ENCODE measurements at places on chromosomes 7 and 10. TPM values are rescaled to one million over a fixed set of nuclear protein-coding genes. Genes with fewer than 3 reads are reported as not detected.

The RHOBTB1 gene
- total RNA-seq, result 45.6 TPM

The FAM25G gene
- not detected for total RNA-seq

The SSC4D gene
- 0.98 TPM for total RNA-seq

The RGR gene
- not detected for total RNA-seq

GRCh38 chr7:104816537-104816936 lies 197.5 kb upstream of the KMT2E start:
- DNase-seq, result no peak

The DGKI gene
- 3.9 TPM for total RNA-seq

GRCh38 chr10:93596539-93596938 lies 4.5 kb downstream of the RBP4 start:
- no peak for DNase-seq

GRCh38 chr7:101740981-101741725 lies 76.3 kb upstream of the CUX1 start:
- DNase-seq, result no peak

The OLAH gene
- 0.33 TPM for total RNA-seq

The CDHR1 gene
- 0.68 TPM for total RNA-seq

The VIPR2 gene
- total RNA-seq, result not detected

DNA sequence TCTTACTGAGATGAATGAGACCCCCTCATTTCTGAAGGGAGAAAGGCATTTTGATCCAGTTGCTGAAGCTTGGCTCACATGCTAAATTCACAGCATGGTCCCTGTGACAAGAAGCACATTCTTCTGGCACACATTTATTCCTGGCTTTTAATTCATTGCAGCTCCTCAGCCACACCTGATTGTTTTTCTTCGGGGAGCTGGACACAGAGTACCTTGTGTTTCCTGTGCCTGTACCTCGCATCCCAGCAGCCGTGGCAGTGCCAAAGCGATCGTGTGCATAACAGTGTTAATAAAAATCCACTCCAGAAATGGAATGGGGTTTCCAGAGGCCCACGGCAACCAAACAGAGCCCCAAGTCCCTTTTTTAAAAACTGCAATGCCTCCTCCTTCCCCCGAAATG lies 615.3 kb upstream of the MGMT start:
- no peak for DNase-seq

- DNase-seq, result no peak
These were observed 6.3 kb upstream of the HGF start for GRCh38 chr7:81776161-81776560.

DNA sequence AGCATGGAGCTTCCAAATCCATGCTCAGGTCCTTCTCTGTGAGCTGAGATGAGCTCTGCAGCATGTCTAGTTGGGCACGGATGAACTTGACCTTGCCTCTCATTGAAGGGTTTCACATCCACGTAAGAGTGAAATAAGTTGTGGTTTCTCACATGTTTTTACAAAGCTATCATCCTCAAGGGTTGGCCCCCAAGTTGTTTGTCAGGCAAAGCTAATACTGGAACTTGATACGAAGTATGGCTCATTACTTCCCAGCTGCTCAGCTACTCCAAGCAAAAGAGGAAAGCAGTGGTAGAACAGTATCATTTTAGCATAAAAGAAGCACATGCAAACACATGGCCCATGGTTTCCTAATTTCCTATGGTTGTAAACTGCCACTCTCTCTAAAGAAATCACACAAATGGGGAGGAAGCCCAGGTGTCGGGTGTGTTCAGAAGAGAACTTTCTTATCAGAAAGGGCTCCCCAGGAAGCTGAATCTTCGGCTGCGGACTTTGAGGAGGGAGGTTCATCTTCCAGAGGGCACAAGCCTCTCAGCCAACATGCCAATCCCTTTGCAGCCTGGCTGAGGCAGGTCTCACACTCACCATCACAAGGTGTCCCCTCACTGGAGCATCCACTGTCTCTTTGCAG lies 45.3 kb downstream of the PDLIM1 start:
- DNase-seq, result no peak

Measured in dermis blood vessel endothelial cell (primary cell).